ENCODE measurements at places on chromosomes 5 and 9. TPM values are rescaled to one million over a fixed set of nuclear protein-coding genes. Genes with fewer than 3 reads are reported as not detected.
A peak's percentile ranks its signal among the peaks of the same experiment; 100 is the strongest.

Gene TAF11L10
- not detected for total RNA-seq

Gene PCDHA6
- not detected for total RNA-seq

Gene GABBR2
- not detected for total RNA-seq

Gene QRFP
- total RNA-seq = not detected

GRCh38 chr5:20307391-20307790 is 319.4 kb upstream of the CDH18 start:
- no peak for DNase-seq
- no peaks in the 10 kb centered on the region for H3K27me3 ChIP-seq
- H3K27ac ChIP-seq = no peak overlapping the region
- no peak overlapping the region for H3K4me3 ChIP-seq

DNA sequence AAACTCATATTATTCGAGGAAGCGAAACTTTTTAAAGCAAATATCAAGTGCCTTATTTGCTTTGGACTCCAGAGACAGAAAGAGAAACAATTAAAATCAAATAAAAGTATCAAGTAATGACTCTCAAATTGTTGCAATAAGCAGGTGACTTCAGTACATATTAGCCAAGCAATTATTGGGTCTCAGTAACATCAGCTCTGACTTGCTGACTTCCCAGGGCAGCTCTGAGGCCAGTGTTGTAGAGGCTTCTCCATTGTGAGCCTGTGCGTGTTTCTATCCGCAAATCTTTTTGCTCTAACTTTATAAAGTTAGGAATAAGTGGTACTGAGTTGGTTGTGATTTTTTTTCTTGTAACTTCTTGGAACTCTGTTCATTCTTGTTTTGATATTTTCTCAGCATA is 186.8 kb upstream of the PRLR start:
- H3K27me3 ChIP-seq = peaks cover 18% of the 10 kb centered on the region
- no peaks in the 10 kb centered on the region for H3K36me3 ChIP-seq
- H3K27ac ChIP-seq = no peak overlapping the region
- H3K4me3 ChIP-seq = no peak overlapping the region
- no peak for DNase-seq

GRCh38 chr9:138104251-138105122 is 226.9 kb downstream of the CACNA1B start:
- no peak overlapping the region for H3K4me3 ChIP-seq
- no peak overlapping the region for H3K27ac ChIP-seq
- H3K27me3 ChIP-seq = peaks cover 12% of the 10 kb centered on the region
- DNase-seq = no peak

DNA sequence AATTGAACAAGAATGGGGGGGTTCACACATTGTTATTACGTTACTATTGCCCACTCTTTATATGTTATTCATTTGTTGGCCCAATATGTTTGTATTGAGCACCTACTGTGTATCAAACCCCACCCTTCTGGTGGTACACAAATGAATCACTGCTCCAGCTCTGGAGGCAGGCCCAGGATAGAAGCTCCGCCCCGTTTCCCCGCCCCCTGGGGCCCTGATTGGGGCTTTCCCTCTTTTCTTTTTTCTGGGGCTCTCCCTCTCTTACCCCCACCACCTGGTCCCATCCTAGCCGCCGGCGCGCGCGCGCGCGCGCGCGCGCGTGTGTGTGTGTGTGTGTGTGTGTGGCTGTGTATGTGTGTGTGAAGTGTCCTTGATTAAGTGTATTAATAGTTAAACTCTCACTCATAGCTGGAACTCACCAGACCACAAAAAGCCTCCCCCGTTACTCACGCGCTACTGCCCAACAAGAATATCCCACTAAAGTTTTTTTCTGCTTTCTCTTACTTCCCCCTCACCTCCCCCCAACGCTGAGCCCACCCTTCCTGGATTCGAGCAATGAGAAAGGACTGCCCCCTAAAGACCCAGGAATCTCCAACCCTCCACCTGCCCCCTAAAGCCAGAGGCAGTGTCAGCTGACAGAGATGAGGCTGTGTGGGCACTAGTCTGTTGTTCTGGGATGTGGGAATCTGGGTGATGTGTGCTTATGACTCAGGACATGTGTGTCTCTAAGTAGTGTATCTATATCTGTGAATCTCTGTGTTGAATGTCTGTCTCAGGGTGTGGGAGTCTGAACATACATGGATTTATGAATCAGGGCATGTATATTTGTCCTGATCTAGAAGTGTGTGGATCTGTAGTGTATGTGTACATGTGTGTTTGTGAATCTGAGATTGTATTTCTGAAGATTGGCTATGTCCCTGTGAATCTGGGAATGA is 4.0 kb downstream of the CXXC5 start:
- H3K36me3 ChIP-seq = peaks cover 8% of the 10 kb centered on the region
- peak overlapping the region; percentile 57 for H3K4me3 ChIP-seq
- peak; percentile 54 for DNase-seq
- peaks cover 47% of the 10 kb centered on the region for H3K27me3 ChIP-seq

- peaks cover 18% of the 10 kb centered on the region for H3K27me3 ChIP-seq
- H3K4me3 ChIP-seq = no peak overlapping the region
- no peaks in the 10 kb centered on the region for H3K4me1 ChIP-seq
- no peak for DNase-seq
- no peaks in the 10 kb centered on the region for H3K36me3 ChIP-seq
Observed at GRCh38 chr9:86594724-86595123, 240.5 kb upstream of the TUT7 start.

GRCh38 chr5:87229780-87230179 is 37.9 kb upstream of the RASA1 start:
- H3K27ac ChIP-seq = peak overlapping the region; percentile 1
- H3K36me3 ChIP-seq = no peaks in the 10 kb centered on the region
- DNase-seq = no peak
- H3K4me3 ChIP-seq = no peak overlapping the region
- no peaks in the 10 kb centered on the region for H3K27me3 ChIP-seq
- H3K4me1 ChIP-seq = peaks cover 14% of the 10 kb centered on the region

GRCh38 chr5:92518318-92518904 is 1062.6 kb downstream of the NR2F1-AS1 start:
- no peak overlapping the region for H3K27ac ChIP-seq
- H3K4me1 ChIP-seq = no peaks in the 10 kb centered on the region
- H3K4me3 ChIP-seq = no peak overlapping the region
- H3K36me3 ChIP-seq = no peaks in the 10 kb centered on the region

GRCh38 chr5:125198270-125198974 is 452.0 kb upstream of the ZNF608 start:
- no peak overlapping the region for H3K4me3 ChIP-seq
- DNase-seq = no peak
- no peak overlapping the region for H3K27ac ChIP-seq
- no peaks in the 10 kb centered on the region for H3K36me3 ChIP-seq

DNA sequence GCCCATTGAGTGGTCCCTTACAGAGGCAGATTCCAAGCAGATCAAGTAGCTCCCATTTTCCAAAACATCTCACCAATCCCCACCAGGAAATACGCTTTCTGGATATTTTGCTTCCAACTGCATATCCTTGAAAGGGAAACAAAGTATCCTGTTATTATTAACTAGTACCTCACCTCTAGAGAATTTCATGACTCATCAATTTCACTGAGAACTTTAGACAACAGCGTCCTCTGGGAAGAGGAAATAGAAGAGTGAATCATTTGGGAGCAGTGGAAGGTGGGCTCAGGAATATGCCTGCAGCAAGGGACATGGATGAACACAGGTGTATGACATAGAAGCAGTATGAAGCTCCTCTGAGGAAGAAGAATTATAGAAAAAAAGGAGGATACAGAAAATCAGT is 186.7 kb downstream of the MARCHF11 start:
- H3K4me3 ChIP-seq = no peak overlapping the region
- no peaks in the 10 kb centered on the region for H3K27me3 ChIP-seq
- no peaks in the 10 kb centered on the region for H3K4me1 ChIP-seq
- H3K27ac ChIP-seq = no peak overlapping the region
- DNase-seq = no peak

GRCh38 chr5:63500242-63500641 is 462.0 kb downstream of the HTR1A start:
- no peaks in the 10 kb centered on the region for H3K36me3 ChIP-seq
- no peak overlapping the region for H3K4me3 ChIP-seq
- H3K27ac ChIP-seq = no peak overlapping the region
- no peak for DNase-seq

GRCh38 chr5:1420211-1421195 is 24.7 kb downstream of the SLC6A3 start:
- no peak overlapping the region for H3K27ac ChIP-seq
- H3K36me3 ChIP-seq = no peaks in the 10 kb centered on the region
- H3K4me1 ChIP-seq = no peaks in the 10 kb centered on the region
- DNase-seq = no peak

DNA sequence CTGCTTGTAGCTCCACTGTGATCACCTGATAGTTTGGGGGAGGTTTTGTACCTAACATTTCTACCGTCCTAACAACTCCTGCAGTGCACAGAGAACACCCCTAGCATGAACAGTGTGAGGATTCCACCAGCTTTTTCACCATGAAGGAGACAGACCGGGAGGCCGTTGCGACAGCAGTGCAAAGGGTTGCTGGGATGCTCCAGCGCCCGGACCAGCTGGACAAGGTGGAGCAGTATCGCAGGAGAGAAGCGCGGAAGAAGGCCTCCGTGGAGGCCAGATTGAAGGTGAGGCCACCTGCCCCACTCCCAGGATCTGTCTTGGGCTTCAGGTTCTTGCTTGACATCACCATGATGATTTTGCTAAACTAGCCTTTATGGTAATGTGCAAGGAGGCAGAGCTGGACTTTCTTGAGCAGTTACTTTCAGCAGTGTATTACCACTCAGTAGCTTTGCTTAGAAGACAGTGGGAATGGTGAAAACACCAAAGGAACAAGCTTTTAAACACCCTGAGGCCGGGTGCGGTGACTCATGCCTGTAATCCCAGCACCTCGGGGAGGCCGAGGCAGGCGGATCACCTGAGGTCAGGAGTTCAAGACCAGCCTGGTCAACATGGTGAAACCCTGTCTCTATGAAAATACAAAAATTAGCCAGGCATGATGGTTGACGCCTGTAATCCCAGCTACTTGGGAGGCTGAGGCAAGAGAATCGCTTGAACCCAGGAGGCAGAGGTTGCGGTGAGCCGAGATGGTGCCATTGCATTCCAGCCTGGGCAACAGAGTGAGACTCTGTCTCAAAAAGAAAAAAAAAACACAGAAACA is 3.3 kb downstream of the EXOC3 start:
- H3K4me1 ChIP-seq = peaks cover 38% of the 10 kb centered on the region
- no peak for DNase-seq
- H3K27me3 ChIP-seq = no peaks in the 10 kb centered on the region
- H3K4me3 ChIP-seq = no peak overlapping the region
- H3K27ac ChIP-seq = peak overlapping the region; percentile 34

DNA sequence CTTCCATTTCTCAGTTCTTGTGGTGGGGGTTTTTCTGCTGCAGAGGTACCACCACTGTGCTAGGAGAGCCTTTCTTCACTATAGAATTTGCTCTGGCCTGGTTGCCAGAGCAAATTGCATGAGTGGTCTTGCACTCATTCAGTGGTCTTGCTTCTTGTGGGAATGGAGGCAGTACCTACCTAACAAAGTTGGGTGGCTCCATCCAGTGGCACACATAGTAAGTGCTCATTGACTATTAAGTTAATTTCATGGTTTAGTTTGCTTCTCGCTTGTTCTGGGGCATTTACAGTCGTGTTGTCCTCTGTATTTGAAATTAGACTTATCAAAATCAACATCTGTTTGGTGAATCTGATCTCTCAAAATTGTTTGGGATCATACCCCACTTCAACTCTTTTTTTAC is 23.0 kb downstream of the SLC28A3 start:
- no peaks in the 10 kb centered on the region for H3K27me3 ChIP-seq
- peaks cover 2% of the 10 kb centered on the region for H3K4me1 ChIP-seq
- no peak overlapping the region for H3K4me3 ChIP-seq
- no peaks in the 10 kb centered on the region for H3K36me3 ChIP-seq

- no peak overlapping the region for H3K4me3 ChIP-seq
- peak overlapping the region; percentile 10 for H3K27ac ChIP-seq
- H3K36me3 ChIP-seq = peaks cover 11% of the 10 kb centered on the region
- no peak for DNase-seq
Observed at GRCh38 chr5:31553863-31554262, 21.8 kb downstream of the C5orf22 start.

DNA sequence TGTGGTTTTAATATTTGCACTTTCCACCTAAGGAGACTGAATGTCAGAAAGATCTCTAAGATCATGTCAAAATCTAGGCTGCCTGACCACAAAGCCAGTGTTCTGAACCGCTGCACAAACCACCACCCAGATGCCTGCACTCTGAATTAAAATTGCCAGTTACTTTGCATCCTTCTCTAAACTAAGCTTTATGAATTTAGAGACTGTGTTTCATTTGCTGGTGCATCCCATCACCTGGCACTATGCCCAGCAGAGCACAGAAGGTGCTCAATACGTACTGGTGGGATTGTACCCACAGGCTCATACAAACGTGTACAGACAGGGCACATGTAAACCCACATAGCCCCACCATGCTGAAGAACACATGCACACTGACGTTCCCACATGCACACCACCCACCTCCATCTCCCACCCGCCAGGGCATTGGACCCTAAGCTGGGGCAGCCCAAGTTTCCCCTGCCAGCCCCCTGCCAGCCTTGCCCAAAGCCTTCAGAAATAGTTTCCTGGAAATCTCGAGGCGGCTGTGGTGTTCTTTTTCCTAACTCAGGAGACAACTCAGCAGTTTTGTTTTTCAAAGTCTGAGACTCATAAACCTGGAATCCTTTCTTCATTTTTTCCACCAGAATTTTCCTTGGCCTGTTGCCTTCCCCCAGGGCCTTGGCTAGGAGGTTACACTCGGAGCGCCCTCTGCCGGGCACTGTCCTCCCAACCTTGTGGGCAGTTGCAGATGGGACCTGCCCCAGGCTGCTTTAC is 9.6 kb upstream of the TRAF1 start:
- H3K4me1 ChIP-seq = peaks cover 43% of the 10 kb centered on the region
- peaks cover 2% of the 10 kb centered on the region for H3K36me3 ChIP-seq
- peak; percentile 74 for DNase-seq
- H3K4me3 ChIP-seq = peak overlapping the region; percentile 74

DNA sequence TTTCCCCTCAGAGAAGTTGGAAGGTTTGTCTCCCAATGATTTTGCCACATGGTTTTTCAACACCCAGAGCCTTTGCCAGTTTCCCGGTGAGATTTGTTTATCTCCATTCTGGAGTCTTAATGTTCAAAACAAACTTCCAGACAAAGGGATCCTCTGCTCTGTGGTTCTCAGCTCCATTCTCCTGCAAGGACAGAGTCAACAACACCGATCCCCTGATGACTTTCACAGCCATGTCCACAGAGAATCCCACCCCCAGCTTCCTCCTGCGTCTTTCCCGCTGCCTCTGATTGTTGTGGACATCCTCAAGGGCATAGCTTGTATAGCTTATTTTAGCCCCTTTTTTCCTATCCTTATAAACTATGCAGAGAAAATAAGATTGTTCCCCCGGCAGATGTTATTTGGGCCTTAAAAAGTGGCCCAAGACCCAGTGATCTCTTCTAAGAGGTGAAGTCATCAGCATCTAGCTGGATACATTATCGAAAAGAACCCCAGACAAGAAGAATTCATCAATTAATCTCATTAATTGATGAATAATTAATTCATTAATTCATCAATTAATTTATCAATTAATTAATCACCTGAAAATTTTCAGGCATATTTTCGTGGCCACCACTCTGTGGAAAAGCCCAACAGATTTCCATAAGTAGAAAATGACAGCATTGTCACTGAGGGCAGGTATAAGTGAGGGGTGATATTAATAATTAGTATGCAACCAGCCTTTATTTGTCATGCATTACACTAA is 2.9 kb upstream of the ABLIM3 start:
- H3K36me3 ChIP-seq = peaks cover 7% of the 10 kb centered on the region
- no peak overlapping the region for H3K4me3 ChIP-seq
- peaks cover 63% of the 10 kb centered on the region for H3K27me3 ChIP-seq
- no peak overlapping the region for H3K27ac ChIP-seq
- no peak for DNase-seq
- H3K4me1 ChIP-seq = peaks cover 8% of the 10 kb centered on the region

GRCh38 chr5:13955896-13956295 is 11.4 kb upstream of the DNAH5 start:
- H3K4me3 ChIP-seq = no peak overlapping the region
- H3K36me3 ChIP-seq = no peaks in the 10 kb centered on the region
- H3K4me1 ChIP-seq = no peaks in the 10 kb centered on the region
- H3K27ac ChIP-seq = no peak overlapping the region
- DNase-seq = no peak
